ENCODE measurements at places on chromosomes 4 and X. TPM values are rescaled to one million over a fixed set of nuclear protein-coding genes. Genes with fewer than 3 reads are reported as not detected.

ADH1A gene
- total RNA-seq, result not detected

MAGEB10 gene
- not detected for total RNA-seq

TLR7 gene
- not detected for total RNA-seq

DNA sequence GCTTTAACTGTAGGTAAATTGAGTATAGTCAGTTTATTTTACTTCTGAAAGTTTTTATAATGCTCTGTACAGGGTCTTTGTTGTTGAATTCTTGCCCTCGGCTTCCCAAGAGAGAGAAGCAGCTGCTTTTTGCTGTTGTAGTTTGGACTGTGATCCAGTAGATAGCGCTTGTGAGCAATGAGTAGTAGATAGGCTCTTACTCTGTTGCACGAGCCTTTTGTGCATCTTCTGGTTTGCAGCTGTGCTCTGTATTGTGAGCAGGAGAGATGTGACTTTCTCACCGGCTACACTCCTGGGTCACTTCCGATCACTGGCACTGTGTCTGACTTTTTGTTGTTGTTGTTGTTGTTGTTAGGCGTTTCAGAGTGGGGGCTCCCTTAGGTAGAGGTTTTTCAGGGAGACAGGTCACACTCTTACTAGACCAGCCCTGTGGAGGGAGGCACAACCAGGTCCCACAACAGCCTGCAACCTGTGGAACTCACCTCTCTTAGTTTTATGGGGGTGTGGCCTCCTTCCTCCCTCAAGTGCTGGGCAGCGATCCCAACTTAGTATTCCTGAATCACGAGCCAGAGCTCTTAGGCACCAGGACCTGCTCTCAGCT lies 822.1 kb upstream of the GALNTL6 start:
- no peaks in the 10 kb centered on the region for H3K4me1 ChIP-seq
- no peaks in the 10 kb centered on the region for H3K27me3 ChIP-seq
- H3K36me3 ChIP-seq, result no peaks in the 10 kb centered on the region

DNA sequence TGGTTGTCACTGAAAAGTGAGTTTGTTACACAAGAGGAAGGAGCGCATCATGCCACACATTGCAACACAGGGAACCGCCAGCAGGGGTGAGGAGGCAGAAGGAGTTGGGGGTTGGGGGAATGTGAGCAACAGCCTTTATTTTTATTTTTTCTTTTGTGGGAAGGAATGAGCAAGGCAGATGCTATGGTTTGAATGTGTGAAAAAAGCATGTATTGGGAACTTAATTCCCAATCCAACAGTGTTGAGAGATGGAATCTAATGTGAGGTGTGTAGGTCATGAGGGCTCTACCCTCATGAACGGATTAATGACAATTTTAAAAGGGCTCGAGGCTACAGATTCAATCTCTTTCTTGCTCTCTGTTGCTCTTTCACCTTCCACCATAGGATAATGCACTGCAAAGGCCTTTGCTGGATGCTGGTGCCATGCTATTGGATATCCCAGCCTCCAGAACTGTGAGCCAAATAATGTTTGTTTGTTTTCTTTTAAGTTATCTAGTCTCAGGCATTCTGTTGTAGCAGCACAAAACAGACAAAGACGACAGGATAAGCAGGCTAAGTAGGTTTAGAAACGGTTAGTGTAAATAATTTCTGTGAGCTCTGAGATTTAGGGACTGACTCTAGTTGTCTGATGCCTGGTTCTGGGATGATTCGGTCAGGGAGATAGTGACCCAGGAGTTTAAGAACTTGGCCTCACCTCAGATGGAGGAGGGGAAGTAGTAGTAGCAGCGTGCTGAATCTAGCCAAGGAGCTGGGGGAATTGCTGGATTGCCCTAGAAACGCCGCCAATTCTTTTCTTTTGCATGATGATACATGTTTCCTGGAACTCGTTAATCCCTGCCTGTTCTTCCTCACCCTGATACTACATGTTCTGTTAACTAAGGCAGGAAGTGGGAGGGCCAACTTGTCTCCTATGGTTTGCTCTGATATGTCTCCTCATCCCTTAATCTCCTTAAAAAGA lies 156.6 kb upstream of the CTSO start:
- no peaks in the 10 kb centered on the region for H3K36me3 ChIP-seq
- no peak for DNase-seq
- no peak overlapping the region for H3K27ac ChIP-seq
- peaks cover 6% of the 10 kb centered on the region for H3K4me1 ChIP-seq
- H3K4me3 ChIP-seq, result no peak overlapping the region

DNA sequence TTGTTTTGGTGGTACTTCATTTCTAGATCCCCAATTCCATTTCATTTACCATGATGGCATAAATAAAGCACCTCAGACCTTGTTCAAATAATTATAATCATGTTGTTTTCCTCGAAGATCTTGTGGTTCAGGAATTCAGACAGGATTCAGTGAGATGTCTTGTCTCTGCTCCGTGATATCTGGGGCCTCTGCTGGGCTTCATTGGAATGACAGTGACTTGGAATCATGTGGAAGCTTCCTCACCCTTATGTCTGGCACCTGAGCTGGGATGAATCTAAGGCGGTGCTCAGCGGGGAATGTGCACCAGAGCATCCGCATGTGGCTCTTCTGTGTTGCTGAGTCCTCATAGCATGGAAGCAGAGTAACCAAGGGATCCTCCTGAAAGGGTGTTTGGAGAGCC lies 132.2 kb downstream of the VEGFC start:
- no peaks in the 10 kb centered on the region for H3K4me1 ChIP-seq
- H3K4me3 ChIP-seq, result no peak overlapping the region
- no peaks in the 10 kb centered on the region for H3K27me3 ChIP-seq
- H3K27ac ChIP-seq, result no peak overlapping the region
- no peaks in the 10 kb centered on the region for H3K36me3 ChIP-seq

DNA sequence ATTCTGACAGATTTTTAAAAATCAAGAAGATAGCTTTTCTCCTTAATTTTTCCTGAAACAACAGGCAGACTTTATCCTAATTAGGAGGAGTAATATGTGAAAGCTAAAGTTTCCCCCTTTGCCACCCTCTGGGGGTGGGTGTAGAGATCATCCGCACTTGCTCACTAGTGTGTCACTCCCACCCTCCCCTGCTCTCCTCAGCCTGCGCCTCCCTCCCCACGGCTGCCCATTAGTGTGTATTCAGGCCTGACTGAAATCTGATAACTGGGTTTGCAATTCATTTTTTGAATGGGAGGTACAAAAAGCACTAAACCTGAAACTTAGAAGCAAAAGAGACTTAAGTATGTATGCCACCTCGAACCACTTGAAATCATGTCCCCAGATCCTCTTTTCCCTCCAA lies 110.4 kb upstream of the TRIM2 start:
- no peak overlapping the region for H3K27ac ChIP-seq
- H3K4me3 ChIP-seq, result no peak overlapping the region
- no peaks in the 10 kb centered on the region for H3K27me3 ChIP-seq
- DNase-seq, result no peak

GRCh38 chr4:55014876-55015275 lies 110.5 kb downstream of the KDR start:
- no peak overlapping the region for H3K27ac ChIP-seq
- H3K36me3 ChIP-seq, result no peaks in the 10 kb centered on the region
- DNase-seq, result no peak
- peaks cover 9% of the 10 kb centered on the region for H3K4me1 ChIP-seq
- no peaks in the 10 kb centered on the region for H3K27me3 ChIP-seq
- H3K4me3 ChIP-seq, result no peak overlapping the region

GRCh38 chr4:155639704-155640523 lies 26.7 kb upstream of the GUCY1A1 start:
- DNase-seq, result no peak
- H3K4me1 ChIP-seq, result no peaks in the 10 kb centered on the region
- H3K36me3 ChIP-seq, result no peaks in the 10 kb centered on the region
